IPS DF 19.7 (cell line): ENCODE measurements at places on chromosomes 2 and 18.

DNA sequence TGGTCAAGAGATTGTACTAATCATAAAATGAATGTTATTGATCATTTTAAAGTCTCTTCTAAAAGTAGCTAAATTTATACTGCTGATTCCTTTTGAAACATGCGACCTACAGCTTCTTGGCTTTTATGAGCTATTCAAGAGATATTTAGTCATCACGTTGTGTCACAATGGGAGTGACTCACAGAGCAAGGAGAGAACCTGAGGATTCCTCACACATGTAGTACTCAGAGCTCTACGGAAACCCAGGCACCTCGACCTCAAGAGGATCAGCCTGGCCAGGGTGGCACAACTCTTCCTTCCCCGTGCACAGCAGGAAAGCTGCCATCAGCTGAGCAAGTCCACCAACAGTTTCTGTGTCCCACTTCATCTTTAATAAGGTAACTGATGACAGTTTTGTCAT is at the start of gene DHRS9:
Gene DHRS9 (plus strand): TSS at position 223 of the 400 bp plus-strand sequence. CDS start 12,019 bp downstream, outside the sequence.
- DNase-seq: no peak

GRCh38 chr18:63320123-63320974 is 780 bp upstream of the BCL2 start:
- DNase-seq: no peak

DNA sequence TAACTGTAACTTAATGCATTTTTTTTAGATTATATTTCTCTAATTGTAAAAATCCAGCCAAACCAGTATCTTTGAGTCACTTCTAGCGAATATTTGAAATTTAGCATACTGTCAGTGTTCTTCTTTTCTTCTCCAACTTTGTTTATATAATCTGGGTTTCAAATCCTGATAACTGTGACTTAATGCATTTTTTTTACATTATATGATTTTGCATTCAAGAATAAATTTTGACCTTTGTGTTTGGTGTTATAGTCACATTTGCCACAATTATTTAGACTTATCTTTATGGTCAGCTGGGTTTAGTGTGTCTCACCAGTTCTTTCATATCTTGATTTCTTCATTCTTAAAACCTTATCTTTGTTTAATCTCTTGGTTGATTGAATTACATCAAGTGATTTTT is 345.7 kb downstream of the SLC4A3 start:
- no peak for DNase-seq

GRCh38 chr2:206240327-206240726 is 34.1 kb upstream of the ZDBF2 start:
- no peak for DNase-seq
